ENCODE measurements at places on chromosomes 7 and 10.

DNA sequence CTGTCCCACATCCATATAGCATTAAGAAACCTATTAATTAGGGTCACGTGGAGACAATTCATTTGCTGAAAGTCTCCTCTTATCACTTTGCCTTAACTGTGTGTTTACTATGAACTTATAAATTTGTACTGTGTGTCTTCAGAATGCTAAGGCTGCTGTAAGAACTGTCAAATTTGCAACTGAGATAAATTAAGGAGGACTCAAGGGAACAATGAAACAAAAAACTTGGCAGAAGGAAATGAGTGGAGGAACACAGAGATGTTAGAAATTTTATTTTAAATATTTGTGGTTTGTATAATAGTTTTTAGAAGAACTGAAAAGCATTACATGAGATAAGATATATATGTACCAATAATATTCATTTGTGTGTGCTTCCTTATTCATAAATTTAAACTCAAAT is 1005.3 kb upstream of the SORCS1 start:
- no peak for DNase-seq

- no peak for DNase-seq
These were observed 5.6 kb downstream of the CYP3A43 start for GRCh38 chr7:99833289-99833877.

DNA sequence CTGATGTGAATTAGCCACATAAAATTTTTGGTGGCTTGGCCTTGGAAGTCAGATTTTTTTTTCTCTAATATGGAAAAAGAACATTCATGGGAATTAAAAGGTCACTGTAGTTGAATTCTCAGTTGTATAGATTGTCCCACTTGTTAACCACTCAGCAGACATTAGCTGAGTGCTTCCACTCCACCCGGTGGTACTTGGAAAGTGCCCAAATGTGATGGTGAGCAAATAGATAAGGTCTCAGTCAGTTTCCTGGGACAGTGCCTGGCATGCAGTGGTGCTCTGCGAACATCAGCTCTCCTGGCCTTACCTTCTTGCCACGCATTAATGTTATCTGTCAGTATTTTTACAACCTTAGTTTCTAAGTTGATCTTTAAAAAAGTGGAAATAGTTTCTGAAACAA is 1.4 kb downstream of the ATP5F1C start:
- no peak for DNase-seq

DNA sequence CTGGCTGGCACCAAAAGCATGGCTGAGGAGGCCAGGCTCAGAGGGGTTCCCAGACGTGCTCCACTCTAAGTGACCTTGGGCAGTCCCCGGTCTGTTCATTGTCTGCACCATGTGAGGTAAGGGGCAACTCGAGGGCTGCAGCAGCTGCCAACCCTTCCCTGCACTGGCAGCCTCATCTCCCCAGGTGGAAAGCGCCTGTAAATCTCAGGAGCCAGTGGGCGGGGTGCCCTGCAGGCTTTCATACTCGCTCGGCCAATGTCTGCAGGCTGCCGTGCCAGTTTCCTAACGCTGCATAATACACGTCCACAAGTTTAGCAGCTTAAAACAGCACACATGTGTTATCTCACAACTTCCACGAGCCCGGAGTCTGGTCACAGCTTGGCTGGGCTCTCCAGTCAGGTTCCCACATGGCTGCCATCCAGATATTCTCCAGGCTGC is 12.6 kb upstream of the GDF10 start:
- peak; percentile 26 for DNase-seq

Measured in DMS79 (cell line).